ENCODE measurements at places on chromosomes 2 and 18.

GRCh38 chr18:62792016-62792415, 76.7 kb downstream of the PHLPP1 start:
- no peak for DNase-seq

DNA sequence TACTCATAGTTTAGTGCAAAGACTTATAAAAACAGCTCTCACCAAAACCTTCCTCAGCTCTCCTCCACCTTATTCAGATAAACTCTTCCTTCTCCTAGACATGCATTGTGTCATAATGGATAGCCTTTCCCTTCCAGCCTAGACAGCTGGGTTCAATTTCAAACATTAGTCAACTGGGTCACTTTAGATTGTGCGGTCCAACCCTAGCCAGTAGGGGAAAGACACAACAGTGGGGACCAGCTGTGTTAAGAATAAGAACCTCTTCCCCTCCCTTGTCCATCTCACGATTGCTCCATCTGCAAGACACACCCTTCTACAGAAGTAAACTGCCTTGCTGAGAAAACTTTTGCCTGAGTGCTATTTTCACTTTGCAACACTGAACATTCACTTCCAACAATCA, 8.5 kb downstream of the PRPF40A start:
- no peak for DNase-seq

- DNase-seq, result no peak
Observed at GRCh38 chr2:60735496-60736250, 20.4 kb upstream of the PAPOLG start.

DNA sequence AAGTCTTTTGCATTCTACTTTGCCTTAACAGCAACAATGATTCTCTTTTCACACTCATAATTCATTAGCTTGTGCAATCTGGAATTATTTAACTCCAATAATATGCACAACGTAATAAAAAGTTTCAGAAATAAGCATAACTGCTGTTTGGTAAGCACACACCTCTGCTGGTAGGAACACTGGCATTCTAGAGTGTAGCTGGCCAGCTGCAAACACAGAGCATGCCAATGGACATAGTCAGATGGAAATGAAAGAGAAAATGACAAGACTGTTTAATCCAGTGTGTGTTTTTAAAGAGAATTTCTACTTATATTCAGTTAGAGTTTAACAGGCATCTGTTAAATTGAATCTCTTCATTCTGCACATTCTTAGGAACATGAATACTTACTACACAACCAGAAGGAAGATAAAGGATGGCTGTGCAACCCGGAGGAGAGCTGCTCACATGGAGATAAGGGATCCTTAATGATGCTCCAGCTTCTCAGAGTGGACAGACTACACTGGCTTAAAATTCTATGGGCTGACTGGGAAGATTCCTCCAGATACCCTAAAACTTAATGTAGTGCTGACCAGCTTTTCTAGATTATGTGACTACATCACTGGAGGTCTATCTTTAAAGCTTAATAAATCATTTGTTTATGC, 94.6 kb upstream of the CHAC2 start:
- no peak for DNase-seq

- DNase-seq, result no peak
Observed at GRCh38 chr2:170321526-170321925, 143.6 kb downstream of the MYO3B start.

DNA sequence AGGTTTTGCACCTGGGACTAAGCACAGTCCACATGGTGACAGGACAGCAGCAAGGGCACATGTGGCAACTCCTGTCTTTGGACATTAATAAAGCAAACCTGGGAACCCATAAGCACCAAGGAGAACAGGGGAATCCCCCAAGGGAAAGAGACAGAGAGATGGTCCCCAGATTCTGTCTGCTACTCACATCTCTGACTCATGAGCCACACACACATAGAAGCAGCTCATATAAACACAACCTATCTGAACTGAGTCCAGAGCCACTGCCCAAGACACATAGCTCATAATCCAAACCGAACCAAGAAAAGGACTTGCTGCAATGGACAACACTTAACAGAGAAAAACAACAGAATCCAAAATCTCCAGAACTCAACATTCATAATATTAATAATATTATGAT, 82.5 kb downstream of the OSBPL1A start:
- no peak for DNase-seq

DNA sequence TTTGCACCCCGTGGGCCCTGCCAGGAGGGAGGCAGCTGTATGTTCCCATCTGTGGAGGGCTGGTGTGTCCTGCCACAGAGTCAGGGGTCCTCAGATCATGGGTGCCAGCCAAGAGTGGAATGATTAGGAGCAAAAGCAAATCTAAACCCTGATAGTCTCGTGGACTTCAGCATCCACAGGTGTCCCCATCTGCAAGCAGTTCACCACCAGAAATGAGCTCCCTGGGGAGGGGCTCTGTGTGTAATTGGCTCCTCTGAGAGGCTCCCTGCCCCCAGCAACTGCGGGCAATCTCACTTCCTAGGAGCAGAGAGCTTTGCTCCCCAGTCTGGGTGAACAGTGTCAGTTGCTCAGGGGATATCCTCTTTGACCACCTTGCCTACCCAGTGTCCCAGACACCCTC, 78.1 kb downstream of the HNRNPLL start:
- no peak for DNase-seq

DNA sequence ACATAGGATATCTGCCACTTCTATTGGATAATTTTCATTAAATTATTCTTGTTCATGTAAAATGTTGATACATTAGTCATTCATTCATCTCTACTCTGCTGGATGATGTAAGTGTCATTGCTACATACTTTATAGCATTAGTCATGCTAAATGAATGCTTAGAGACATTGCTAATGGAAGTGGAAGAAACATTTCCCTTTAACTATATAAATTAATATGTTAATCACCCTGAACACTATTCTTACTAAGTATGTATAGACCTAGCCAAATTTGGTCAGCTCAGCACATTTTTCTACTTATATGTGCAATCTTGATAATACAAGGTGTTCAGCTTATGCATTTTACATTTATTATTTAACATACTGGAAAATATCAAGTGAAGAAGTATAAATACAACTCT, 160.2 kb downstream of the DPP4 start:
- no peak for DNase-seq

- DNase-seq, result no peak
Observed at GRCh38 chr2:43170405-43171105, 55.9 kb downstream of the ZFP36L2 start.

GRCh38 chr2:107258531-107259407, 372.8 kb upstream of the ST6GAL2 start:
- DNase-seq, result no peak

DNA sequence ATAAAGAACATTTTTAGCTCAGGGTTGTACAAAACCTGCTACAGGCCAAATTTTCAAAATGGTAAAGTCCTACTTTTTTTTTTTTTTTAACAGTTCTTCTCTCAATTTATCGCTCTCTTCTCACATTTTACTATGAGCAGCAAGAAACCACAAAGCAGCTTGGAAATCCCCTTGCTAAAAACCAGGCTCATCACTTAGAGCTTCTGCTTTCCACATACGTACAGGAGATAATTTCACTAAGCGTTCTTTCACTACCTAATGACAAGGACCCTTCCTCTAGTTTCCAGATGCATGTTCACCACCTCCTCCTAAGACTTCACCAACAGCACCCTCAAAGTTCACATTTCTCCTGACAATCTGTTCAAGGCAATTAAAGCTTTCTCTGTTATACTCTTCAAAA, 294.9 kb upstream of the CYRIA start:
- DNase-seq, result no peak

DNA sequence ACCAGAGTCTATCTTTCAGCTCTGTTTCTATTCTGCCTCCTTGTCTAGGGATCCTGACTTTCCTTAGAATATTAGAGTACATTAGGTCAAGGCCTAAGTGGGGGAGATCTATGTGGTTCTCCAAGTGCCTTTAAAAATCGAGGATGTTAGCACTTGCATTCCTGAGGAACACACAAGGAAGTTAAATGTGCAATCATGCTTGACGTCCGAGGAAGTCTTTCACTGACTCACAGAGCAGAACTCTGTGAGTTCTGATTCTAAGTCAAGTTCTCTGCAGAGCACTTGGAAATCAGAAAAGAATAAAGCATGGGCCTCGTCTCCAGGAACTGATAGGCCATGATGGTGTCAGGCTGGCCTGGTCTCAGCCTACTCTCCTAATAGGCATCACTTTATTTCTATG, 17.2 kb downstream of the FHOD3 start:
- no peak for DNase-seq

DNA sequence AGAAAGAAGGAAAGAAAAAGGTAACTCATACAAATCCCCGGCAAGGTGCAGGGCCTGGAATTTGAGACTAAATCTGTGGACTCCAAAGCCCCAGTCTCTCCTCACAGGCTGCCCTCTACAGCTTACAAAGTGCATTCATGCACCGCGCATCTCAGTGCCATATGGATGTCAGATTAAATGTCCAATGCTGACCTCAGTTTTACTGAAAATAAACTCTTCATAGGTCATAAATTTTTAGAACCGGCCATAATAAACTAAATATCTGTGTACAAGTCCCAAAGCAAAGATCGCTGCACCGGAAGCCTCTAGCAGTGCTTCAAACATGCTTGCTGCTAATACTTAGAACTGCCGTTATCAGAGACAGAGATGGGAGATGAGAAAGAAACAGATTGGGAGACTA, 17.7 kb downstream of the ST6GAL2 start:
- no peak for DNase-seq

DNA sequence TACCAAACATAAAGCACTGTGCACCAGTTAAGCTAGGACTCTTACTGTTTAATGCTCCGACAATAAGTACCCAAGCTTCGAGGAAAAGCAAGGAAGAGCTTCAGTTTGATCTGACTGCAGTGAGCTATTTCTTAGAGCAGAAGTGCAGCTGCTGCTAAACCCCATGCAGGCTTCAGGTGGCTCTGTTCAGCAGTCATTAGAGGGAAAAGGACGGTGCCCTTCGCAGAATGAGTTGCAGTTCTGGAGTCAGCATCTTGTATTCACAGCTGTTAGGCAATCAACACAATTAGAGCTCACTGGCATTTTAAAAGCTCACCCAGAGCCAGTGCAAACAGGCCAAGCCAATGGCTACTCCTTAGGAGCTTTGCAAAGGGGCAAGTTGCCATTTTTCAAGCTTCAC, 1.5 kb upstream of the CERKL start:
- DNase-seq, result no peak

DNA sequence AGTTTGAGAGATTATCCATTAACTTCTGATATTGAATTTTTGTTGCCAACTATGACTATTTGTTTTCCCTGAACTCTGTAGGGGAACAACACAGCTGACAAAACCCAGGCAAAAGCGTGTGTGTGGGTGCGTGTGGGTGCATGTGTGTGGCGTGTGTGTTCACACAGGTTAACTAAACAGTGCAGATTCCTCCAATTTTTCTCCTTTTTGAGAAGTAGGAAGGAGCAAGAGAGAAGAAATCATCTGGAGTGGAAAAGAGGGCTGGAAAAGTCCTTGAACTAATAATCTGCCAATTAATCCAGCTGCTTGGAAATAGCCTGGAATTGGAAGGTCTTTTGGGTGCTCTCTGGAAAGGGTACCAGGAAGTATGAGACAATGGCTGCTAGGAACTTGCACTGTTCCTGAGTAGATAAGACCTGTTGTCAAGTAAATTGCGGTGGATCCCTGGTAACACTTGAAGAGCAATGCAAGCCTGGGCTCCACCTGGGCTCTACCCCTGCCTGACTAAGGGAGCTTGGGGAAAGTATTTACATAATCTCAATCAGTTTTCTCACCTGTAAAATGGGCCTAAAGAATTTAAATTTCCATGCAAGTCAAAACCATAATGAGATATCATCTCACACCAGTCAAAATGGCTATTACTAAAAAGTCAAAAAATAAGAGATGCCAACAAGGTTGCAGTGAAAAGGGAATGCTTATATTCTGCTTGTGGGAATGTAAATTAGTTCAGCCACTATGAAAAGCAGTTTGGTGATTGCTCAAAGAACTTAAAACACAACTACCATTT, 40.5 kb upstream of the IL1R1 start:
- DNase-seq, result no peak

GRCh38 chr2:26674771-26675170, 17.8 kb upstream of the KCNK3 start:
- no peak for DNase-seq

- no peak for DNase-seq
Observed at GRCh38 chr18:37871561-37871960, 306.0 kb upstream of the CELF4 start.

- DNase-seq, result no peak
Observed at GRCh38 chr18:6875749-6876148, 146.2 kb downstream of the ARHGAP28 start.

GRCh38 chr18:76920974-76921373, 98.6 kb downstream of the ZNF236 start:
- no peak for DNase-seq

DNA sequence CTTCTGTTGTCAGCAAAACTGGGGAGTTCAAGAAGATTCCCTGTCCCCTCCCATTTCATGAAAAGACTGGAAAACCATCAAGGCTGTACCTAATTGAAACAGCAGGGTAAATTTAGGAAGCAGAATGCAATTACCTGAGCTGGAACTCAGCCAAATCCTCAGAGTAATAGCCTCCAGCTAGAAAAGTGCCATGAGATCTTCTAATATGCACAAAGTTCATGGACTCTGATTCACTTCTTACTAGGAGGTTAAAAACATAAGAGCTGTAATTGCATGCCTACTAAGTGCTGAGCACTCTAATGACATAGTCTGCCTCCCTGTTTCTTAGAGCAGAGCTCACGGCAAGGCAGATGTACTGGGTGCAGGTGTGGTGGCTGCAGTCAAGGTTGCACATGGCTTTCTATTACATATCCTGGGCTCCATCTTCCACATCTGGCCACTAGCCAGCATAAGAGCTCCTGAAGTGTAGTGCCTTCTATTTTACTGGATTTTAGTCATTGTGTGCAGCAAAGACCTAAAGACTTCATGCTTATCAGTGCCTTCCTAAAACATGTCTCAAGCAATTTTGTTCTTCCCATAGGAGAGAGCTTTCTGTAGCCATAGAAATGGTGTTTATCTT, 341.7 kb downstream of the PTPRM start:
- DNase-seq, result no peak

DNA sequence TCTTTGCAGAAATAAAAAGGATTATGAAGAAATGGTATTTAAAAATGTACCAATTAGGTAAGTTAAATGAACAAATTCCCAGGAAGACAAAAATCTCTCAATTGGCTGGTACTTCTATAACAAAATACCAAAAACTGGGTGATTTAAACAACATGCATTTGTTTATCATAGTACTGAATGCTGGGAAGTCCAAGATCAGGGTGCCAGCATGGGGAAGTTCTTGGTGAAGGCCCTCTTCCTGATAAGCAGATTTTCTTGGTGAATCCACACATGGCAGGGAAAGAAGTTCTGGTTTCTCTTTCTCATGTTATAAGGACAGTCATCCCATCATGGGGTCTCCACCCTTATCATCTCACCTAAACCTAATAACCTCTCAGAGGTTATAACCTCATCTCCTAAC, 271.6 kb upstream of the SETBP1 start:
- DNase-seq, result no peak

GRCh38 chr18:47944972-47945852, 14.8 kb upstream of the SMAD2 start:
- no peak for DNase-seq

DNA sequence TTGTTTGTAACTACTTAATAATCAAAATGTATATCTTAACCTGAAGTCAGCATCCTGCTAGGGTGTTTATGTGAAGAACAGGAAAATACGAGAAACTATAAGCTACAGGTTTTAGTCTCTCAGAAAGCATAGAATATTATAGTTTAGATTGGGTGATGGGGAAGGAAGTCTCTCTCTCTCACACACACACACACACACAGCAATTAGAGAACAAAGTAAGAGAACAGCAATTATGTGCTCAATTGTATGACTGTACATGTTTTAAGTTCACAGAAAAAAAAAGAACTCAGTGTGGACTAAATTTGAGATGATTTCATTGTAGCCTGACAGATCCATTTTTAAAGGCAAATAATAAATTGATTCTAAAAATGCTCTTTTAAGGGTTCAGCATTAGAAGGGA, 94.3 kb upstream of the ZNF516 start:
- DNase-seq, result no peak
